ENCODE measurements at places on chromosomes 1 and 21.
A peak's percentile ranks its signal among the peaks of the same experiment; 100 is the strongest.

DNA sequence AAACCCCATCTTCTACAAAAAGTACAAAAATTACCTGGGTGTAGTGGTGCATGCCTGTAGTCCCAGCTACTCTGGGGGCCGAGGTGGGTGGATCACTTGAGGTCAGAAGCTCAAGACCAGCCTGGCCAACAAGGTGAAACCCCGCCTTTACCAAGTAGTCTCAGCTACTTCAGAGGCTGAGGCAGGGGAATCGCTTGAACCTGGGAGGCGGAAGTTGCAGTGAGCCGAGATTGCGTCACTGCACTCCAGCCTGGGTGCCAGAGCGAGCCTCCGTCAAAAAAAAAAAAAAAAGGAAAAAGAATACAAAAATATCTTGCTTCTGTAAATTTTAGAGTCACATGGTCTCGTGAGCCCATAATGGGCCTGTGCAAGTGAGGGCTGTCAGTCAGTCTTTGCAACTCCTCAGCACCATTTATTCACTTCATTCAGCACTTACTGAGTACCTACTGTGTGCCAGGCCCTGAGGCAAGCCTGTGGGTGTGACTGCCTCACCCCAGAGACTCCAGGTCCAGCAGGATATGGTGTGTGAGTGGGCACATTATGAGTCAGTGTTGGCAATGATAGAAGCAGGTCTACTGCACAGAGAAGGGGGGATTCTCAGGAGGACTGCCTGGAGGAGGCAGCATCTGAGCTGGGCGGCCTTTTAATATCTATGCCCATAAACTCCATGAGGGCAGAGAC lies 46.8 kb upstream of the TARDBP start:
- DNase-seq: peak; percentile 3

DNA sequence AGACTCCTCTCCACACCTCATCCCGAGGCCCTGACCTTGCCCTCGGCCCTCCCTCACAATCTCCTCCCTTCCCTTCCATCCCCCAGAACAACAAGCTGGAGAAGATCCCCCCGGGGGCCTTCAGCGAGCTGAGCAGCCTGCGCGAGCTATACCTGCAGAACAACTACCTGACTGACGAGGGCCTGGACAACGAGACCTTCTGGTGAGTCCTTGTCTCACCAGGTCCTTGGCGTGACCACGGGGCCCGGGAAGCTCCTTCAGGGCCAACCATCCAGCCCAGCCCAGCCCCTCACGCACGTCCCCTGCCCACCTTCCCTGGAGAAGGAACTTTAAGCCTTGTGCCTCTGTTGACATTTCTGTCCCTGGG lies 15.6 kb downstream of the PODN start:
- DNase-seq: no peak

DNA sequence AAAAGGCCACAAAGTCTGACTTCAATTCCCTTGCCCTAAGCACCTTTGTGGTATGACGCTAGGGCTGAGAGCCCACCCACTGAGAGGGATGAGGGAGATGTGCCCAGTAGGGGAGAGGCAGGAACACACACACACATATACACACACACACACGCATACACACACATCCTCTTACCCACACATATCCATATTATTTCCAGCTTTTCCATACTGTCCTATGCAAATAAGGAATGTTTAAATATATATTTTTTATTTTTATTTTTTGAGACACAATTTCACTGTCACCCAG lies 3.0 kb downstream of the RAB25 start:
- no peak for DNase-seq

- peak; percentile 87 for DNase-seq
Observed at GRCh38 chr1:89974696-89975470, 20.0 kb upstream of the ZNF326 start.

- DNase-seq: peak; percentile 68
Observed at GRCh38 chr21:43866260-43866629, 1.2 kb downstream of the AGPAT3 start.

DNA sequence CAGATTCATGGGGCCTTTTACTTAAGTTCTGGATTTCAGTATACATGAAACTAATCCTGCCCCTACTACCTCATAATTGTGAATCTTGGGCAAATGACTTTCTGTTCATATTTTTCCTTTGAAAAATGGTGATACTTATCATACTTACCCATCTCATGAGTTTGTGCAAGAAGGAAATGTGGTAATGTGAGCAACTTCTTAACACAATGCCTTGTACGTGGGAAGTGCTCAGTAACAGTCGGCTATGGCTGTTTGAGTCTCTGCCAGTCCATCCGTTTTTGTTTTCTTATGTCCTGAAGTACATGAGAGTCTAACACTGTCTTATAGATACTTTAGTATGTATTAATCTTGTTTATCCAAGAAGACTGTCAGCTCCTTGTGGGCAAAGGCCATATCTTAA lies 86.5 kb downstream of the PATJ start:
- no peak for DNase-seq

DNA sequence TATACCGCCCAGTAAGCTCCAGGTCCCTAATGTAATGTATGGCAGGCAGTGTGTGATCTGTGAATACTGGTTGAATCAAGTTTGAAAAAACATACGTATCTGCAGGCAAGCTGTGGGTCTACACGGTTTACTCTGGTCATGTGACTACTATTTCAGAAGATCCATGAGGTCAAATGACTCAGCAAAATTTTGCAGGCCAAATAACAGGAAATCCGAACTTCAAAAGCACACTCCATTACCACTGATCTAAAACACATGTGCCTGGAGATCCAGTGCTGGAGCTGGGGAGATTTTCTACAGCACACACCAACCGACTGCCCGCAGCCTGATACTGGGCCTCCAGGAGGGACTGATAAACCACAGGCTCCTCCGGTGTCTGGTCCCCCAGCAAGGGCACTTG lies 64.5 kb upstream of the SLC44A3 start:
- DNase-seq: peak; percentile 99

GRCh38 chr1:152049291-152050083 lies 12.7 kb upstream of the S100A11 start:
- DNase-seq: peak; percentile 88

- no peak for DNase-seq
Observed at GRCh38 chr1:226433341-226433720, 25.4 kb upstream of the PARP1 start.

Data from iris pigment epithelial cell (primary cell).